SJCRH30 (cell line): ENCODE measurements at places on chromosomes 6 and 20.

- no peak for DNase-seq
These were observed 45.9 kb upstream of the SASH1 start for GRCh38 chr6:148296771-148297170.

GRCh38 chr20:2469991-2470422 is 582 bp downstream of the SNRPB start:
- DNase-seq = peak; percentile 57

DNA sequence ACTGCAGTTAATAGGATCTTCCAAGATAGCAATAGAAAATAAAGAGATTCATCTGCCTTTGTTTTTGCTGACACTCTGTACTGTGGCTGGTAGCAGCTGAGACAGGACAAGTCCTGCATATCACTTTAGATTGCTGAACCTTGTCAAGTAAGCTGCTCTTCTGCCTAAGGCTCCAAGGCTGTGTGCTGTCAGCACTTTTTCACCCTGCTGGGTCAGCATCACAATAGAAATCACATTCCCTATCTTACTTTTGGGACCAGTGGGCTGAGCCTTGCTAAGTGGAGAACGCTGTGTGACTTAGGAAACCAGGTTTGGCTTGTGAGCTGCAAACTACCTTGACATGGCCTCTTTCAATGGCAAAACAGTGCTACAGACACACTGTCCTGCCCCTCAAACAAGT is 263.9 kb downstream of the FRK start:
- DNase-seq = no peak

- no peak for DNase-seq
These were observed 54.0 kb downstream of the LYRM2 start for GRCh38 chr6:89584539-89584938.

- no peak for DNase-seq
These were observed 54.4 kb downstream of the PCNA start for GRCh38 chr20:5065166-5065878.

DNA sequence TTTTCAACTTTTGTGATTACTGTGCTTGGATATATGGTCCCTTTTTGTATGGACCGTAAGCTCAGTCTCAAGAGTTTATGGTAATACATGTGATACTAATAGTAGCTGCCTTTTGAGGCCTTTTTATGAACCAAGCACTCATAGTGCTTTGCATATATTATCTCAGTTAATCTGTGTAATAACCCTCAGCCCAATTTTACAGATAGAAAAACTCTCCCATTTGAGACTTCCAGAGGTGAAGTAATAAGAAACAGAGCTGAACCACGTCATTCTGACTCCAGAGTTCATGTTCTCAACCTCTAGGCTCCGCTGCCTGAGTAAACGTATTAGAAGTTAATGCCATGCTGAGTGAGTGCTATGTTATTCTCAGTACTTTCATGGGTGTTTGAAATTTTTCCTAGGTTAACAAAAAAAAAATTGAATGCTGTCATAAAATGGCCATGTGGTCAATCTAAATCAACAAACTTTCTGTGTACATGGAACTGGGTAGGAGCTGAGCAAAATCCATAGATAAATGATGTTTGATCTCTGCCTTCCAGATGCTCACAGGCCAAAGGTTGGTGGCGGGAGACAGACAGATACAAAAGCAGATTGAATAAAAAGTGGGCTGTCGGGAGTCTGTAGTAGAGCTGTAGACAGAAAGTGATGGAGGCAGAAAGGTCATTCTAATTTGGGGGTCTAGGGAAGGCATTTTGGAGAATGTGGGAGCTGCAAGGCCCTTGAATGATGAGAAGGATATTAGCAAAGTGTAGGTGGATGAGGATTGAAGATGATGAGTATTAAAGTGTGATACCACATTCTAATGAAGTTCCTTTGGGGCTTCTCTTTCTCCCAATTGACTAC is 22.6 kb upstream of the ELOVL2 start:
- DNase-seq = no peak

DNA sequence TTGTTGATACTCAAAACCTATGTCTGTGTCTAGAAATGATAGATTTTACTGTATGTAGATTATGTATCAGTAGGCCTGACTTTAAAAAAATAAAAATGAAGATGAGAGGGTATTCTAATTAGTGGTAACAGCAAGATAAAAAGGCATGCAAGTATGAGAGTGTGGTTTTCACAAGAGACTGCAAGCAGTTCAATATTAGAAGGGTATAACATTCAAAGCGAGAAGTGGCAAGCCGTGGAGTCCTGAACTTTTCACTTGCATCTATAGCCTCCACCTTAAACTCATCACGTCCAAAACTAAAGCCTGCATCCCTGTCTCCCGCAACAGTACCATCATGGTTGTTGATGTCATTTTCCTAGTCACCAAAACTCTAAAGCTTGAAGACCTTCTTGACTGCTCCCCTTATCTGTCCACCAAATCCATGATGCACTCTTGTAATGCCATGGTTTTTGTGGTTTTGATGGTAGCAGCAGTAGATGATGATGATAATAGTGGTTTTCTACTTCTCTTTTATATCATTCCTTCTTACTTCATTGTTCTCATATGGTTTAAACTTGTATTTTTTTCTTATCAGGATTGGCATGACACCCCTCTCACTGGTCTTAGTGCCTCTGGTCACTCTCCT is 9.2 kb upstream of the CGA start:
- DNase-seq = no peak
